SK-N-MC (cell line): ENCODE measurements at places on chromosomes 1 and 21.

DNA sequence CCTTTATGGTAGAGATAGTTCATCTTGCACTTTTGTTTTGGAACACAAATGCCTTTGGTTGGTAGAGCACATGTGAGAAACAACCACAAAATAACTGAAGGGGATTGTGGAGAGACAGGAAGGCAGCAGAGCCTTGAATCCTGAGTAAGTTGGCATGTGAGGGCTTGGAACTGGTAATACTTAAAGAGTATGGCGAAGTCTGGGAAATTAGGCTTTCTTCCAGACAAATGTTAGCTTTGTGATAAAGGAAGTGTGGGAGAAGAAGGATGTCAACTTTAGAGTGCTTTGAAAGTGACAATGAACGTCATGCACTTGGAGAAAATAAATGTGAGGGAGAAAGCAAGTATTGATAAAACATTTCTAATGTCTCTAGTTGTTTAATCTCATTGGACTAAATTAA lies 476.3 kb upstream of the ZRANB2 start:
- DNase-seq: no peak

DNA sequence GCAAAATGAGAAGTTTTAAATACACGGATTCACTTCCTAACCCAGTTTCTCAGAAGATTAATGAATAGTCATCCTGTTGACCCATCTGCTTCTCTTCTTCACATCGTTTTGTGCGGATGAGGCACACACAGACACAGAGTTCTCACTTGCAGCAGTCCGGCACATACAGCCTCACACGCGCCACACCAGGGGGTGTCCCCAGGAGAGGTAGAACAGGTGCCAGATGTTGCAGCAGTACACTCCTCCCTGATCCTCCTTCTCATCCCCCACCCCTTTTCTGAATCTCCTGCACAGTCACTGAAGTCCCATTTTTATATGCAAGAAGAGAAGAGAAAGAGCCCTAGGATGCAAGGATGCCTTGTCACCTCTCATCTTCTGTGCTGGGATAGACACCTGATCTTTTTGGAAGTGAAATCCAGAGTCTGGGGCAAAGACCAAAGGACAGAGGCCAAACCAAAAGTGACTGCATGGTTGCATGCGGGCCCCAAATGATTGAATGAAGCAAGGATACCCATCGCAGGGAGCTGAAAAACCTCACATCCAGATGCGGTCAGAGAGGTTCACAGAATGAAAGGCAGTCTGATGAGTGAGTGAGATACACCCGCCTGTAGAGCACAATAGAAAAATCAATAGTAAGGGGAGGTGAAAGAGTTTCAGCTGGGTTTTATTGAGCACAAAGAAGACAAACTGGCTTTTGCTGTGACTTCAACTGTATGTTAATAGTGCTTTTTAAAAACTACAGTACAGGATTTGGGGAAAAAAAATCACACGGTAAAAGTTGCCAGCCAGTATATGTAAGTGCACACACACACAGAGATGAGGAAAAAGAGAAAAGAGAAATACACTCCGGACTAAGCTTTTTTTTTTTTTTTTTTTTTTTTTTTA lies 28.9 kb downstream of the PBX1 start:
- no peak for DNase-seq

- DNase-seq: no peak
Observed at GRCh38 chr1:118264343-118264742, 79.3 kb upstream of the SPAG17 start.

DNA sequence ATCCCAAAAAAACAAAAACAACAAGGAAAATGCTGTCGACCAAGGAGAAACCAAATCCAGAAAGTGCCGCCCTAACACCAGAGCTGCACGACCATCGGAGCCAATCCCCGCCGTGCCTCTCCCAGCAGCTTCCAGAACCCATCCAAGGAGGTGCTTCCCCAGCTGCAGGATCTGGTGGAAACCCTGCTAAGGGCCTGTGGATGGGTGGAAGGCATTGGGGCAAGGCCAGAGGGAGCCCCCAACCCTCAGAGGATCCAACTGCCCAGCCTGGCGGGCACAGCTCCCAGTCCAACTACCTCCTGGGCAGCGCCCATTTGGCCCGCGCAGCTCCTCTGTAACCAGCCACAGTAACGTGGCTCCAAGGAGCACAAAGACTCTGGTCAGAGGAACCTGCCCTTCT lies 81.6 kb downstream of the NPHP4 start:
- no peak for DNase-seq

DNA sequence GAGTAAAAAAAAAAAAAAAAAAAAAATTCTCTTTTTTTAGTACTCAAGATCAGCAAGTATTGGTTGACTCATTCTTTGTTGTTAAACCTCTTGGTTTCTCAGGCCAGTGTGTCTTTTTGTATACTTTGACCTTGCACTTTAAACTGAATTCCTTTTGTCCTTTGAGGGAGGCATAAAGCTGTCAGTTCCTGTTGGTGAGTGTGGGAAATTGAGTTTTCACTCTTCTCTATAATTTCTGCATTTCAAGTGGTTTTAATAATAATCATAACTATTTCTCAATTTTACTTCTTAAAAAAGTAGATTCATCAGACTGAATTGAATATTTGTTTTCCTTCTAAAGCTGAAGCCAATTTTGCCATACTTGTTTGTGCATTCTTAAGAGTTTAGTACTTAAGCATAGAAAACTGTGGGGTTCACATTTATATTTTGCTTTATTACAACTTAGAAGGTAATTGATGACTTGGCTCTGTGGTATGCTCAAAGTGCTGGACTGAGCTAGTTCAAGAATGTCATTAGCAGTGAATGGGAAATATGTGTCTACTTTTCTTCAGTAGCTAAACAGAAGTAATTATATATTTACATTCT lies 43.4 kb downstream of the ITSN1 start:
- no peak for DNase-seq

- no peak for DNase-seq
Observed at GRCh38 chr1:177995369-177995768, 25.5 kb upstream of the SEC16B start.
